ENCODE measurements at places on chromosomes 4 and X.

GRCh38 chr4:72111863-72112262, 80.1 kb downstream of the NPFFR2 start:
- no peak for DNase-seq

DNA sequence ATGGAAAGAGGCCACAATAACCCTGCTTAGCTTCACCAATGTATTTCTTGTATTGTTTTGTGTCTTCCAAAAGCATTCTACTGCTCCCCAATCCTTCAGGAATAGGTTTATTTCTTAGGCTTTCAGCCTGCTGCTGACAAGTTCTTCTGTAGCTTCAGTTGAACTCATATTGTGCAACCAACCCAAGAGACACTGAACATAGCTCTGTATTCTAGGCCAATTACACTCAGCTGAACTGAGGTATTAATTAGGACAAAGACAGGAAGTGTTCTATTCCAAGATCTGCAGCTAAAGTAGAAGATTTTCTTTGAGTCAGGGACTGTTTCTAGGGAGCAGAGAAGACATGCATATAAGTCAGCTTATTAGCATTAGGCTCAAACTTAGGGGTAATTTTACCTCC, 151.8 kb downstream of the LHFPL1 start:
- no peak for DNase-seq

DNA sequence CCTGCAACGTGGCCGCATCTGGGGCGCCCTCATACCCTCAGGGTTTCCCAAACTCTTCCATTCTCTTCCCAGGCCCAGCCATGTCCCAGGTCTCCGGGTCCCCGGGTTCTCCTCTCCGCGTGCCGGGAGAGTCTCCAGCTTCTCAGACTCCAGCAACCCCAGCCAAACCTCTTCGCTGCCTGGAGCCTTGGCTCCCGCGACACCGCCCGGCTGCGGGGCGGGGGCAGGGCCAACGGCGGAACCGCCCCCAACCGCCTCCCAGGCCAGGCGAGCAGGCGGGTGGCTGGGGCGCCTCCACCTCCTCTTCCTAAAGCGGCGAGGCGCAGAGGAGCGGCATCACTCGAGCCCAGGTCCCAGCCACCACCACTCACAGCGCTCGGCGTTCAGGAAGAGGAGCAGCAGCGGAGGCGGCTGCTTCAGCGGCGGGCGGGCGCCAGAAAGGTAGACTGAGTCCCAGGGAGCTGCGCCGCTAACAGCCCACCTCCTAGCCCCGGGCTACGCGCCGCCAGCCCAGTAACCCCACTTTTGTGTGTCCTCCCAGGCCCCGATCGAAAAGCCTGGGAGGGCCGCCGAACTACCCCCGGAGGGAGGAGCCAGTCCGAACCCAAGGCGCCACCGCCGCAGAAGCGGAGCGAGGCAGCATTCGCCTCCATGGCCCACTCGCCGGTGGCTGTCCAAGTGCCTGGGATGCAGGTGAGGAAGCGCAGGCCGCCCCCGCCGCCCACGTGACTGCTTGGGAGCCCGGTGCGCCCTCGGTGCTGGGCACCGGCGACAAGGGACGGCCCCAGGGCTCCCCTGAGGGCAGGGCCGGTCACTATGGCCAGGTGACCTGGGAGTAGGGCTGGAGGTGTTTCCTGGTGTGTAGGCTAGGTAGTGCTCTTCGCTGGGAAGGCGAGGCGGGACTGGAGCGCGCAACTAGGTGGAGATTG, at the start of gene STK26:
Gene STK26 (plus strand): TSS at position 336 of the 929 bp plus-strand sequence. CDS start 316 bp downstream, at position 652.
- DNase-seq, result no peak

DNA sequence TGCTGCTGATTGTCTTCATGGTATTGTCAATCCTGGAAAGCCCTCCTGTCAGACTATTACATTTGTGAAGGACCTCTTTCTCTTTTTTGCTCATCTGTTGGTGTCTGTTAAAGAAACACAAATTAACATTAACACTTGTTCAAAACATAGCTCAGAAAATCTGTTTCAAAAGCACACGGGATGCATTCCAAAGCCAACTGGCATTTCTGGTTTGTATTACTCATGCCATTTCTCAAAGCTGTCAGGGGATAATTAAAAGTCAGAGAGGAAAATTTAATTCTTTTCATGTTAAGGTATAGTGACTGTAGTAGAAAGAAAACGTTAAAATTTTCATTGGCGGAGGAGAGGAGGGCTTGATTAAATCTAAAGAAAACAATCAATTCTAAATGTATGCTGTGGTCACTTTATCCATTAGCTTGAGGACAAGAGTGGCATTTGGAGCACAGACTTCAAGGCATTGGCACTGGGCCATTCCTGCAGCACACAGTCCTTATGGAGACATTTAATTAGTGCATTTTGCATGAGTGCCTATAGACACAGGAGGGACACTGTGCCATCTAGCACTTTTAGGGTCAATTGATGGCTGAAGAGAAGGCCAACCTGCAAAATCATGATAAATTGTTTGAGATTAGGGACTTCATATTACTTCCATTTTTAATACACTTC, 21.2 kb upstream of the GLRA2 start:
- DNase-seq, result no peak

GRCh38 chrX:17299206-17299605, 75.8 kb upstream of the NHS start:
- no peak for DNase-seq

DNA sequence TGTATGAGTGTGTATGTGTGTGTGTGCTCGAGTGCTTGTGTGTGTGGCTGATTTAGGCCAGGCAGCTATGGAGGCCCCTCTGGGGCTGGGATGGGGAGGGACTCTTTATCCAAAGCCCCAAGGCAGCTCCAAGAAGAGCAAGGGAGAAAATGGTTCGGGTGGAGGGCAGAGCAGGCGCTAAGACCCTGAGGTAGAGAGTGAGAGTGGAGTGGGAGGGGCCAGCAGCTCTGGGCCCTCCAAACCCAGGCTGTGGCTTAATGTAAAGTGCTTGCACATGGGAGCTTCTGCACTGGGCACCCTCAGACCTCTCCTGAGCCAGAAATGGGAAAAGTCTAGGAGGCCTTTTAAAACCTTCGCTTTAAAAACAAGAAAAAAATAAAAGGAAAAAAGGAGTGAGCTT, 233.5 kb upstream of the PSAPL1 start:
- DNase-seq, result no peak

DNA sequence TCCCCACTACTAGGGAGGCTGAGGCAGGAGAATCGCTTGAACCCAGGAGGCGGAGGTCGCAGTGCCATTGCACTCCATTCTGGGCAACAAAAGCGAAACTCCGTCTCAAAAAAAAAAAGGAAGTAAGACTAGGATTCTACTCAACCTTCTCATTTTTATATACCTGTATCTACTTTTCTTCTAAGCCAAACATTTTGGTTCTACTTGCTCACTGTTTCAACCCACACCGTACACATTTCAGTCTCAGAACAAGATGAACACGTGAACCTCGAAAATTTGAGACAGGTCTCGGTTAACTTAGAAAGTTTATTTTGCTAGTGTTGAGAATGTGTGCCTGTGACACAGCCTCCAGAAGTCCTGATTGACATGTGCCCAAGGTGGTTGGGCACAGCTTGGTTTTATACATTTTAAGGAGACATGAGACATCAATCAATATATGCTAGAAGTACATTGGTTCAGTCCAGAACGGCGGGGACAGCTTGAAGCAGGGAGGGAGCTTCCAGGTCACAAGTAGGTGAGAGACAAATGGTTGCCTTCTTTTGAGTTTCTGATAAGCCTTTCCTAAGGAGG, 3.7 kb downstream of the ADD1 start:
- DNase-seq, result no peak

Data from CMK (cell line).